Erythroblast (primary cell): ENCODE measurements at places on chromosomes 2 and 18.
A peak's percentile ranks its signal among the peaks of the same experiment; 100 is the strongest.

- no peak for DNase-seq
Measured at GRCh38 chr2:216350214-216350791, 22.0 kb downstream of the MARCHF4 start.

DNA sequence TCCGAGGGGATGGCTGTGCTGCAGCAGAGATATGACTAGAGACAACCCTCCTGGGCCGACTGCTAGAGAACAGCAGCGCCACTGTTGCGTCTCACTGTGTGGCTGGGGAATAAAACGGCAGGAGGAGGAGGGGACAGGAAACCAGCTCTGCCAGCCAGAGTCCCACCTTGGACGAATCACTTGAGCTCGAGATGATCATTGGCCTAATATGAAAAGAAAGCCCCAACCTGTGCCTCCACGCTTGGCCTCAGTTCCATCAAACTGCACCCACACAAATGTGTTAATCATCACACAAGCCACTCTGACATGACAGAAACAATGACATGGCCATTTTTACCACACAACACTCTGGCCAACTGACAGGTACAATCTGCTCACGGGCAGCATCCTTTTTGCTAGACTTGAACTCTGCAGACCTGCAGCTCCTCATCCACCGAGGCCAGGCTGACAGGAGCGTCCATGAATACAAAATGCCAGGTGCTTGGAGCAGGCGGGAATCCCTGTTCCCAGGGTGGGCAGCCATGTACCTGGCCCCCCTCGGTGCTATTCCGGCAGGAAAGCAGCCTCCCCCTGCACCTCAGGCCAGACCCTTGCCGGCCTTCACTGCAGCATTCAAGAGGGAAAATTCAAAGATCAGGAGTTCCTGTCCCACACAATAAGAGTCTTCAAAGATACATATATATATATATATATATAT, 52.3 kb downstream of the PARD6G start:
- DNase-seq: no peak

- DNase-seq: no peak
Measured at GRCh38 chr18:45324495-45325113, 290.7 kb upstream of the SLC14A2 start.

DNA sequence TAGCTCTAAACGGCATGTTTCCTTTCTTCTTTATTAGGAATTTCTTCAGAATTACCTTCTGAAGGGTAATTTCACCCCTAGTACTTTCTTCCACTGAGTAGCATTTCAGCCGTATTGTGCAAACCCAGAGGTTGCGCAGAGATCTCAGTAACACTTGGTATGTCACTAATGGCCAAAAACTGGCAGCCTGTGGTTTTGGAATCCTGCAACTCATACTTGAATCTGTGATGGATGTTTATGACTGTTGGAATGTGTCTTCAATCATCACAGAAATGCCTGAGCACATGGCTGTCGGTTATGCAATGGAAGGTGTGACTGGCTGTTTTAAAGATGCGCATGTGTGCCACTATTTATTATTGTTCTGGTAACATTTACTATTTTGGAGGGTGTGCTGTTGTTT, 100.0 kb downstream of the COLEC12 start:
- no peak for DNase-seq

GRCh38 chr2:108950369-108951135, 38.5 kb downstream of the EDAR start:
- no peak for DNase-seq

GRCh38 chr2:85257970-85258605, 69.7 kb downstream of the TGOLN2 start:
- DNase-seq: no peak

DNA sequence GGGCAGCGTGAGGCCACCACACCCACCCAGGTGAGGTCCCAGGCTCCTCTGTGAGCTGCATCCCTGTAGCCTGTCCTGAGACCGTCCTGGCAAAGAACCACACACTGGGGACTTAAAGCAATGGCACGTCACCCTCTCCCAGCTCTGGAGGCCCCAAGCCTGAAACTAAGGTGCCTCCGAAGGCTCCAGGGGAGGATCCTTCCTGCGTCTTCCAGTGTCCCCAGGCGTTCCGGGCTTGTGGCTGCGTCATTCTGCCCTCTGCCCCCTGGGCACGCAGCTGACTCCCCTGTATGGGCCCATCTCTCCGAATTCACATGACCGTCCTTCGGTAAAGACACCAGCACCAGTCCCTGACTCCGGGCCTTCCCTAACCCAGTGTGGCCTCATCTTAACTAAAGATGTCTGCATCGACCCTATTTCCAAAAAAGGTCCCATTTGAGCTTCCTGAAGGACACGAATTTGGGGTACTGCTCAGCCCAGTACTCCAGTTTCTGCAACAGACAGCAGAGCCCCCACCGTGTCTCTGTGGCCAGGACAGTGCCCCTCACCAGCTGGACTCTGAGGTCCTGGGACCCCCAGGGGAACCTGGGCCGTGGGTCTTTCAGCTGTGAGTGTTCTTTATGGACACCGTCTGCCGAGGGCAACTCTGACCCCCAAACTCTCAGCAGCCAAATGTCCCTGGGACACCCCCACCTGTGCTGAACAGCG, 75.2 kb upstream of the CTDP1 start:
- DNase-seq: no peak

DNA sequence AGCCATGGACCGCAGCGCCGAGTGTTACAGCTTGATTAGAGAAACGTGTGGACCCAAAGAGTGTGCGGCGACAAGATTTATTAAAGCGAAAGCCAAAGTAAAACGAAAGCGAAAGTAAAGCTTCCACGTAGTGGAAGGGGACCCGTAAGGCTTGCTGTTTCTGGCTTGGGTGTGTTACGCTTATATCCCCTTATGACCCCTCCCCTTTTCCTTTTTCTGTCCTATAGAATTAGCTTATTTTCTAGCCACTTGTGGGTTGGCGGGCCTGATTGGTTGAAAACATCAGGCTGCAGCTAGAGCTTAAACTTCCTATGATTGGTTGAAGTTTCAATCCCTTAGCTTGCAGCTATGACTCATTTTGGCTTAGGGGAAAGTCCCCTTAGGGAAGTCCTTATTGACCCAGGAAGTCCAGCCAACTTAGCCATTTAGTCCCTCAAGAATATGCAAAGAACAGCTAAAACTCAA, 969.7 kb downstream of the DCDC2C start:
- DNase-seq: no peak

DNA sequence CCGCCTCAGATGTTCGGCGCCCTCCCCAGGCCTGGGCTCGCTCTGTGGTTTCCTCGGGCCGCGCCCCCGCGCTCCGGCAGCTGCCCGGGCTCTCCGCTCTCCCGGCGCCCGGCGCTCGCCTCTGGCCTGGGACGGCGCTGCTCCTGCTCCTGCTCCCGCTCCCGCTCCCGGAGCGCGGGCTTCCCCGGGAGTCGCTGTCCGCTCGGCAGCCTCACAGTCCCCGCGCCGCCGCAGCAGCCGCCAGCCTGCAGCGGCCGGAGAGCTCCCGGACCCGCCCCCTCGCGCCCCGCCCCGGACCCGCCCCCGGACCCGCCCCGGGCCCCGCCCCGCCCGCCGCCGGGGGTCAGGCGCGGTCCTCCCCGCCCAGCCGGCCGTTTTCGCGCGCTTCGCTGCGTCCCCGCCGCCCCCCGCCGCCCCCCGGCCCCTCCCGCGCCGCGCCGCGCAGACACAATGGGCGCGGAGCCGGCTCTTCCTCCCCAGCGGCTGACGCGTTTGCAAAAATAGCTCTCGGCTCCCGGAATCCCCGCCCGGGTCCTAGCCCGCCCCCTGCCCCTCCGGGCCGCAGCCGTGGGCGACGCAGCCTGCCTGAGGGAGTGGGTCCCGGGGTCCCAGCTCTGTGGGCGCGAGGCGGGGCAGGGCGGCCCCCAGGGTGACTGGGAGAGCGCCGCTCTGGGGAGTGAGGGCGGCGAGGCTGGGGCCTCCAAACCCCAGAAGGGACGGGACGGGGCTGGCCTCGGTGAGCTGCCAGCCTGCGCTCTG, at the start of gene ARL4C:
TSS of gene ARL4C (minus strand) at position 247 of the 759 bp plus-strand sequence. CDS start 495 bp downstream, outside the sequence.
- DNase-seq: peak; percentile 52

GRCh38 chr2:174023591-174024523, 58.7 kb upstream of the SP3 start:
- no peak for DNase-seq

DNA sequence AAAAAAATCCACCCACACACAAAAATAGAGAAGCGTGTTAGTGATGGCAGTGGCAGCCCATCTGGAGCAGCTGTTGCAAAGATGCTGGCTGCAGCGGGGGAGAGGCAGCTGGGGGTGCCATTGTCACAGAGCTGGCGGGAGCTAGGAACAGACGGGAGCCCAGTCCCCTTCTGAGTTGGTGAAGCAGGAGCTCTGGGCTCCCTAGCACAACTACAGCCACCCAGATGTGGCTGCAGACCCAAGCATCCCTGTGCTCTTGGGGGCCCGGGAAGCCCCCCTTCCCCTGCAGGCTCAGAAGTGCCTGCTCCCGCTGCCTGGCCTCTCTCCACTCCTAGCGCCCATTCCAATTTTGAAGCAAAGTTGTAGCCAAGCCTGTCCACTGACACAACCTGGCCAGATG, 366.6 kb upstream of the MC4R start:
- DNase-seq: no peak

GRCh38 chr2:238255636-238256035, 15.8 kb upstream of the HES6 start:
- no peak for DNase-seq

DNA sequence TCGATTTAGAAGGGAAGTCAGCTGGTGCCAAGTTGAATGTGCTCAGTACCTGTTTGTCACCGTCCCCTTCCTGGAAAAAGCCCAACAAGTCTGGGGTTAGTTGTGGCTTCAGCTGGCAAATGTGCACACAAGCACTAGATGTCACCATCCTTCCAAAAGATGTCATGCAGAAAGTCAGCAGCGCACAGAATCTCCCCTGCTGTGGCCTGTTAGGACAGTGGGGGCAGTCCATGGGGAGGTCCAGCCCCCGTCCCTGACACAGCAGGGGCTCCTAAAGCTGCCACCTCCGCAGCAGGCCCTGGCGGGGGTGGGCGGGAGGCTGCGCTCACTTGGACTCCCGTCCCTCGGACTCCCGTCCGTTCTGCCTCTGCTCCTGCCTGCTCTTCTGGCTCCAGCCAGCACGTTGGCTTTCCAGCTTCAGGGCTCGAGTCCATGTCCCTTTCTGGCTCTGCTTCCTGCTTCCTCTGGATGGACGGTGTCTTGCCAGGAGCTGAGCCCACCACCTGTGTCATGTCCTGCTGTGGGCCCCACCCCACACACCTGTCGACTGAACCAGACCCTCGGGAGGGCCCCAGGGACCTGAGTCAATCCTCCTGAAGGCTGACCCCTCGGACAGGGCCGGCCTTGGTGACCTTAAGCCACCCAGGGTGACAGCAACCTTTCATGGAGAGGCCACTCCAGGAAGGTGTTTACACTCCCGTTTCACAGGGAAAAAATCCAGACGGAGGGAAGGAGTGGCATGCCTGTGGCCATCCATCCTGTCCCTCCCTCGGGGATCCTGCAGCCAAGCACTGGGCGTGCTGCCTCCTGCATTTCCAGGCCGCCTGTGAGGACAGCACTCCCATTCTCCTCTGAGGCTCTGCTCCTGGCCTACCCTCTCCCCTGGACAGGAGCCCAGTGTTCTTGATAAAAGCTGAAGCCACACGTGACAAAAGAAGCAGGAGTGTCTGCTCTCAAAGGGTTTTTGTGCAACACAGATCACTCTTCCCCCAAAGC, 8.5 kb downstream of the RAB17 start:
- DNase-seq: no peak

- DNase-seq: peak; percentile 5
Measured at GRCh38 chr2:58107803-58108710, 61.5 kb downstream of the VRK2 start.

GRCh38 chr18:70182548-70182947, 22.9 kb downstream of the RTTN start:
- no peak for DNase-seq
